CD4-positive, alpha-beta T cell treated with Interleukin-4 for 1 hour (primary cell): ENCODE measurements at places on chromosomes 1 and 21.

DNA sequence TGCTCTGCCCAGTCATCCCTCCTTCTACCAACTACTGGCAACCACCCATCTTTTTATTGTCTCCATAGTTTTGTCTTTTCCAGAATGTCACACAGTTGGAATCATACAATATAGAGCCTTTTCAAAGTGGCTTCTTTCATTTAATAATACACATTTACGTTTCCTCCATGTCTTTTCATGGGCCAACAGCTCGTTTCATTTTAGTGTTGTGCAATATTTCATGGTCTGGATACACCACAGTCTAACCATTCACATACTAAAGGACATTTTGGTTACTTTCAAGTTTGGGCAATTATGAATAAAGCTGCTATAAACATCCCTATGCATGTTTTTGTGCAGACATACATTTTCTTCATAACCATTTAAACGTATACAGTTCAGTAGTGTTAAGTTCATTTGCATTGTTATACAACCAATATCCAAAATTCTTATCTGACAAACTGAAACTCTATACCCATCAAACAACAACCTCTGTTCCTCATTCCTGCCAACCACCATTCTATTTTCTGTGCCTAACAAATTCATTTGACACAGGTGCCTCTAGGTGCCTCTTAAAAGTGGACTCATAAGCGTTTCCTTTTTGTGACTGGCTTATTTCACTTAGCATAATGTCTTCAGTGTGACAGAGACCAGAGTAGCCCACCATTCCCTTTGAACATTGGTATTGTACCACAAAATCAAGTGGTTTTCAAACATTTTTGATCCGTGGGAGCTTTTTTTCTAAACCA, 138.1 kb downstream of the NR5A2 start:
- no peak for DNase-seq

DNA sequence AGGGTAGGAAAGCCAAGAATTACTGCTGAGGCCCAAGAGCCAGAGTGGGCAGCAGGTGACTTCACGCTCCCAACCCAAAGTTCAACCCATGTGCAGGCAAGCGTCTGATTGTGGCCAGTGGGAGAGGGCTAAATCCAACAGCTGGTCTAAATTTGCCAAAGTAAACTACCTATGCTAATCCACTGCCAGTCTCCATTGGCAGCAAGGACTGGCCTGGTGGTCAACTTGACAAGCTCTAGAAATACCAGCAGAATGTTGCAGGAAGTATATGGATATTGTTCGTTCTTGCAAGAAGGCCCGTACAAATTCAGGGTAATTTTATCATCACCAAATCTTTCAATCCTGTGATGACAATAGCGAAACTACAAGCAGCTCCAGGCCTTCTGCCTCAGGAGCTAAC, 1.5 kb downstream of the TMEM63A start:
- no peak for DNase-seq

- DNase-seq = no peak
Measured at GRCh38 chr1:113415310-113416070, 25.2 kb downstream of the MAGI3 start.

- no peak for DNase-seq
Measured at GRCh38 chr1:173917635-173918493, 737 bp upstream of the SERPINC1 start.

GRCh38 chr1:50424884-50425375, 1.7 kb upstream of the DMRTA2 start:
- DNase-seq = no peak

GRCh38 chr1:66302815-66303214, 231.1 kb upstream of the SGIP1 start:
- peak; percentile 69 for DNase-seq

GRCh38 chr1:113965703-113966412, 13.4 kb upstream of the OLFML3 start:
- DNase-seq = no peak

DNA sequence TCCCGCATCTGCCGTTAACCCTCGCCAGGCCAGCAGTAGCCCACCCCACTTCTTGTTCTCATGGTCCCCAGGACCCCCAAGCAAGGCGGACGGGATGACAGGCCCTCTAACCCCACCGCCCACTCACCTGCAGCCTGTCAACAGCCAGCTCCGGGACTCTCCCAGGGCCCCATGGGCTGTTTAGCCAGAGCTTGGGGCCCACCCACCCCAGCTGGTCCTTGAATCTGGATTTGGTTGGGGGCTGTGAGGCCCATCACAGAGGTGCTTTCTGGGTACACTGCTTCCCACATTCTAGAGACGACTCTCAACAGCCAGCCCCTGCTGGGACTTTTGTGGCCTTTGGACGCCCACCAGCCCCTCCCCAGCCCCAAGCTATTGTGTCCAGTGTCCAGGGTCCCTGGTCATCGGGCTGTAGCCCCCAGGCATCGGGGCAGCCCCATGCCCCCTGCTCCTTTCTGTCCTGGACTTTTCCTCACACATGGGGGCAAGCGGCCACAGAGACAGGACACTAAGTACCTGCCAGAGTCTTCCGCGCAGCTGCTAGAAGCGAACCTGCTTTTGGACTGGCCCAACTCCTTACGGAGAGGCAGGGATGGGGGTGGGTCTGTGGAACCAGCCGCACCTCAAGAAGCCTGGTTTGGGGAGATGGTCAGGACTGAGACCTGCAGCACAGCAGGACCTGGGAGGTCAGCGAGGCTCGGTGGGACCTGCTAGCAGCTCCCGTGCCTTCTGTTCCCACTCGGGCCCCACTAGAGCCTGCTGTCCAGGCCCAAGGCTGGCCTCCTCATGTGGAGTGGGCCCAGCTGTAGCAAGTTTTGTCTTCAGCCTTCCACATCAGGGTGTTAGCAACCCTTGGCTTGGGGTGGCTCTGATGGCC, 208.1 kb upstream of the VAMP3 start:
- DNase-seq = no peak

- DNase-seq = no peak
Measured at GRCh38 chr1:157161901-157162300, 23.7 kb upstream of the ETV3 start.

- no peak for DNase-seq
Measured at GRCh38 chr1:48016515-48016914, 19.3 kb upstream of the TRABD2B start.

DNA sequence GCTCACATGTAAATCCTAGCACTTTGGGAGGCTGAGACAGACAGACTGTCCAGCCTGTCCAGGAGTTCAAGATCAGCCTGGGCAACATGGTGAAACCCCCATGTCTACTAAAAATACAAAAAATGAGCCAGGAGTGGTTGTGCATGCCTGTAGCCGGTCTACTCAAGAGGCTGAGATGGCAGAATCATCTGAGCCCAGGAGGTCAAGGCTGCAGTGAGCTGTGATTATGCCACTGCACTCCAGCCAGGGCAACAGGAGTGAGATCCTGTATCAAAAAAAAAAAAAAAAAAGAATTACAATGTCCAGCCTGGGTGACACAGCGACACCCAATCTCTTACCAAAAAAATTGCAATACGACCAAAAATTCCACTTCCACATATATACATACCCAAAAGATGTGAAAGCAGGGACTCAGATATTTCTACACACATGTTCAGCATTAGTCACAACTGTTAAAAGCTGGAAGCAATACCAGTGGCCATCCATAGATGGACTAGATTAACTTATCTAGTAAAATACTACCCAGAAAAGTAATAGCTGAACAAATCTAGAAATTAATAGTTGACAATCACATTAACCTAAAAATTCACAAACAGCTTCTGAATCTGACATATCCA, 49.2 kb downstream of the ASH1L start:
- DNase-seq = no peak

GRCh38 chr1:27658951-27659496, 13.0 kb downstream of the IFI6 start:
- DNase-seq = no peak

DNA sequence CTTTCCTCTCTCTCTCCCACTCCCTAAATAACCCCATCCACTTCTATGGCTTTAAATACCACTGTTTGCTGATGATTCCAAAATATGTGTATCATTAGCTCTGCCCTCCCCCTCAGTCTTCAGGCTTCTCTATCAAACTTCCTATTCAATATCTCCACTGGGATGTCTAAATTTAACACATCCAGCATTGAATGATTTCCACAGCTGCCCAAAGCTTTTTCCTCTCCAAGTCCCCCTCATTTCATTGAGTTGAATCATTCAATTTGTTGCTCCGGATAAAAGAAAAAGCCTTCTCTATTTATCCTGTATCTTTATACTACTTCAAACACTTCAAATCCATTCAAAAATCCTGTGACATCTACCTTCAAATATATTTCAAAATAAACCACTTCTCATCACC, 225.0 kb downstream of the SEC16B start:
- DNase-seq = no peak

GRCh38 chr1:228938537-228938901, 203.2 kb downstream of the RHOU start:
- DNase-seq = peak; percentile 9
